ENCODE measurements at places on chromosomes 1 and 21.
A peak's percentile ranks its signal among the peaks of the same experiment; 100 is the strongest.

GRCh38 chr1:96374076-96374762 lies 347.4 kb upstream of the PTBP2 start:
- DNase-seq, result no peak

DNA sequence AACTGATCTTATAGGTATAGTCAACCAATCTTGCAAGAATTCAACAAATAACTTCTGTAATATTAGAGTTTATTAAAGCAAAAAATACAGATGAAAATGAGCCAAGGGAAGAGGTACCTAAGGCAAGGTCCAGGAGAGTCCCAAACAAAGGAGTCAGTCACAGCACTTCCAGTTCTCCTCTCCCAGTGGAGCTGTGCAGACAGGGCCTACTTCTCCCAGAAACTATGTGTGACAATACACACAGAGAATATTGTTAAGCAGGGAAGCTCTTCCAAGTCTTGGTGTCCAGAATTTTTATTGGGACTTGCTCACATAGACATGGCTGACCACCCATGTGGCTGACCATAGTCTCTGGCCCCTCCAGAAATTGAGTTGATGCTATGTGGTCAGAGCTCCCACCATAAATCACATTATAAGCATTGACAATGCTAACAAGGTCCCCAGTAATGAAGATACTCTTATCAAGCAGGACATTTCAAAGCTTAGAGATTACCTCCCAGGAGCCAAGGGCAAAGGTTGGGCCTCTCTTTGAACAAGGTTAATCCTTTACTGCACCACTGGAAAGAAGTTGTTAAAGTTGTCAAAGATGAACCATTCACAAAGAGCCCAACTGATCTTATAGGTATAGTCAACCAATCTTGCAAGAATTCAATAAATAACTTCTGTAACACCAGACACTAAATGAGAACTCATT lies 3.5 kb upstream of the CD244 start:
- DNase-seq, result no peak

- no peak for DNase-seq
These were observed 1.9 kb upstream of the MYOC start for GRCh38 chr1:171654201-171654941.

GRCh38 chr1:156766298-156767100 lies 836 bp upstream of the PRCC start:
- no peak for DNase-seq

DNA sequence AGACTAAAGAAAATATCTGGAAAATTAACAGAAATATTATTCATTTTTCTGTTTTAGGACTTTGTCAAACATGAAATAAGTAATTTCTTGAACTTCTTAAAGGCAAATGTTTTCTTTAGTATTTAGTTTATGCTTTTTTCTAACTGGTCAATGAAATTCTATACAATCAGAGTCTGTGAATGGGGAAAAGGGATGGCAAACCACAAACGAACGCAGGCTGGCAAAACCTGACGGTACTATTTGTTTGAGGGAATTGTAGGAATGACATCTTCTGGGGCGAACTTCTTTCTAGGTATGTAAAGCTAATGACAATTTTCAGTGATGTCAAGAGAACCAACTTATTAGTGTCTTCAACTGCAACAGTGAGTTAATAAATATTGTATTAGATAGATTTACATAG lies 156.0 kb downstream of the SIPA1L2 start:
- no peak for DNase-seq

DNA sequence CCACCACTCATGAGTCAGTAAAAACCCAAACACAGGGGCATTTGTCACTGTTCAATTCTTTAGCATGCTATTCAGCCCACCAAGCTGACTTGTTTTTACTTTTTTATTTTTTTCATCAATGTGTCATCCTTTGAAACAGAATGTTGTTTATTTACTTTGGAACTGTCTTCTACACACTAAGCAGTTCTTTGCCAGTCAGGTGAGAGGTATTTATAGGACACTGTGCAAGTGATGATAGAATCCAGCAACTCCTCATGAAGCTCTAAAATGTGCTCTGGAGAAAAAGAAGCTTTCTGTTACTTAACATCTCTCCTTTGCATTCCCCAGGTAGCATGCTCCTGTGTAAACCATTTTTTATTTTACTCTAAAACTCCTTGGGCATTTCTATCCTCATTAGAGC lies 582.0 kb upstream of the TMPRSS15 start:
- DNase-seq, result no peak

DNA sequence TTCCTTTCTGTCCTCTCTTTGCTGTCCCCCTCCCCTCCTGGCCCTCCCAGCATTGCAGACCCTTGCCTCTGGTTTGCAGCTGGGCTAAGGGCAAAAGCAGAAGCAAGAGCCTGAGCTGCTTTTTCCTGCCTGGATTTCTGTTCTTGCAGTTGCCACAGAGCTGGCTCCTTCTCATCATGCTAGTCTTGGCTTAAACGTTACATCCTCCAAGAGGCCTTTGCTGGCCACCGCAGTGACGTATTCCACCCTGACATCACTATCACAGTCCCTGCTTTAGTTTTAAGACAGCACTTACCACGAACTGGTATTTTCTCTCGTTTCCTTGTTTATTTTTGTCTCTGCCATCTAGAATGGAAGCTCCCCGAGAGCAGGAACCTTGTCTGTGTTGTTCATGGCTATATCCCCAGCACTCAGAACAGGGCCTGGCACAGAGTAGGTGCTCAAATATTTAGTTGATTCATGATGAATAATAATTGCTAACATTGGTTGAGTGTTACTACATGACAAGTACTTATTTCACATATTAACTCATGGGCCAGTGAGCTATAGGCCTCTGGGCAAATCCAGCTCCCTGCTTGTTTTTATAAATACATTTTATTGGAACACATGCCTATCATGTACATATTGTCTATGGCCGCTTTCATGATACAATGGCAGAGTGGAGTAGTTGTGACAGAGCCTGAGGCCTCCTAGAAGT lies 13.2 kb upstream of the CSF1 start:
- no peak for DNase-seq

GRCh38 chr21:34926803-34927467 lies 122.2 kb downstream of the RUNX1 start:
- peak; percentile 51 for DNase-seq

GRCh38 chr1:214422137-214422671 lies 129.2 kb downstream of the PTPN14 start:
- DNase-seq, result no peak

DNA sequence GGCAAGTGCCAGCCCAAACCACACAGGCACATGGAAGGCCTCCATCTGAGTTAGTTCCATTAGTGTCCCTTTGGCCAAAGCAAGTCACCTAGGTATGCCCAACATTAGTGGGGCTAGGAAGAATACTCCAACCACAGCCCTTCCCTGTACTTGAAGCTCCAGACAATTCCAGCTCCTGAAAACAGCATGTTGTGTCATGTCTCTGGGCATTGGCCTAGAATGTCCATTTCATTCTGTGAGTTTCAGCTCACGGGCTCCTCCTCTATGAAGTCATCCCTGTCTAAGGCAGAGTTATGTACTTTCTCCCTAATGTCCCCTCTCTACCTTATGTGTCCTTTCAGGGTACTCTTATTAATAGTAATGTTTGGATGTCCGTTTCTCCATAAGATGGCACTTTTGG lies 96.5 kb upstream of the SPATA6 start:
- DNase-seq, result no peak

DNA sequence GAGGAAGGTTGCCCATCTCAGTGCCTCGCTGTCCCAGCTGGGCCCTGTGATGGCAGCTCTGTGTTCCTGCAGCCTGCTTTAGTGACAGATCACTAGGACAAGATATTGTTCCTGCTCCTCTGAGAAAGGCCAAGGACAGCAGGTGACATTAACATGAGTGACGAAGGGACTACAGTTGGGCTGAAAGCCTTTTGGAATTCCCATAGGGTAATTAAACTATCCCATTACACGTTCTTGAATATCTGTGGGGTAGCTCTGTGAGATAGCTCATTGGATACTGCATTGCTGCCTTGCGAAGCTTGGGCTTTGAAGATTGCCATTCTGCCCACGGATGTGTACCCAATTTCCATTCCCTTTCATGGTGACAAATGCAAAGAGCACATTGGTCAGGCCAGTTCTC lies 78.2 kb upstream of the COA6 start:
- DNase-seq, result no peak

DNA sequence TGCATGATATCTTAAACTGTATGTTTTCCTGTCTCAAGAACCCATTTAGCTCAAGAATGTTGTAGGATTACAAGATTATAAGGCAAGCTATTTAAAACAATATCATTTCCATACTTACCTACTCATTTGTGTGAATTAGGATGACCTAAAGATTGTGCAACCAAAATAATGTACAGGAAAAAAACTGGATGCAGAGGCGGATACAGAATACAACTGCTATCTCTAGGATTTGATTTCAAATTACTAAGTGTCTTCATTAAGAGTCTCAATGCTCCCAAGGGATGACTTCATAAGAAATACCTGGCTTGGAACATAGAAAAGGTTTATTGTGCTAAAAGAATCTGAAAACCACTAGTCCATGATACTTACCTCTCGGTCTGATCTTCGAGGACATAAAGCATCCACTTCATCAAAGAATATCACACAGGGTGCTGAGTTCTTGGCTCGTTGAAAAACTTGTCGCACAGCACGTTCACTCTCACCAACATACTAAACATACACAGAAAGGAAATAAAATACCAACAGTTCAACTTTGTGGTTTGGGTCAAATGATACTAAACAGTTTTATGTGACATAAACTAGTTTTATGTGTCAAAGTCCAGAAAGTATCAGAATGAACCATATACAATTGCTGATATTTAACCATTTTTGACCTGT lies 54.9 kb downstream of the NVL start:
- DNase-seq, result no peak

- DNase-seq, result no peak
These were observed 15.5 kb downstream of the GABPB2 start for GRCh38 chr1:151085953-151086559.
